H4 (cell line): ENCODE measurements at places on chromosomes 3 and 15.

DNA sequence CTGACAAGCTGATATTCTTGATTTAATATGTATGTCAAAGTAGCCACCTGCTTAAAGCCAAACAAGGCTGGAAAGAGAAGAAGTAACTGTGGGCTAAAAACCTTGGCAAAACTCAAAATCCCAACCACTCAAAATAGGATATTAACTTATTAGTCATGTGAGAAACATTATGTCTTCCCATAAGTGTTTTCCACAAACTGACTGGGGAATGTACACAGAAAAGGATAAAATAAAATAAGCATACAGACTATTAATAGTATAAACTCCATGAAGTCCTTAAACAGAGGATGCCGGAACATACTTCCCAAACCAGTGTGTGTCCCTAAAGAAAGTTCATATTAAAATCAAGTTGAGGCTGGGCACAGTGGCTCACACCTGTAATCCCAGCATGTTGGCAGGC lies 263.7 kb upstream of the THBS1 start:
- no peak for DNase-seq

DNA sequence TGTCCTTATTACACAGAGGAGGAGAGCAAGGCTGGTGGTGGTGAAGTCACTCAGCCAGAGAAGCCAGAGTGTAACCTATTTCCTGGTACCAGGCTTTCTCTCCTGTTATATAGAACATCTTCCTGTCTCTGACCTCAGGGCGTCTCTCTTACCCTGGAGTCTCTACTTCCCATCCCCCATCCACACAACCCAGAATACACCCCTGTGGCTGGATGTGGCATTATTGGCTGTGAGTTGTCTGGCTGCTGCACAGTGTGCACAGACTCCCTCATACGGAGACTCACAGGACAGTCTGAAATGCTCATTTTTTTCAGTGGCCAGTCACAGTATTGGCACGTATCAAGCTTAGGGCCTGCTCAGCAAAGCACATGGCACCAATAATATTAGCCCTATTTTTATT lies 8.6 kb downstream of the PODXL2 start:
- DNase-seq, result no peak

DNA sequence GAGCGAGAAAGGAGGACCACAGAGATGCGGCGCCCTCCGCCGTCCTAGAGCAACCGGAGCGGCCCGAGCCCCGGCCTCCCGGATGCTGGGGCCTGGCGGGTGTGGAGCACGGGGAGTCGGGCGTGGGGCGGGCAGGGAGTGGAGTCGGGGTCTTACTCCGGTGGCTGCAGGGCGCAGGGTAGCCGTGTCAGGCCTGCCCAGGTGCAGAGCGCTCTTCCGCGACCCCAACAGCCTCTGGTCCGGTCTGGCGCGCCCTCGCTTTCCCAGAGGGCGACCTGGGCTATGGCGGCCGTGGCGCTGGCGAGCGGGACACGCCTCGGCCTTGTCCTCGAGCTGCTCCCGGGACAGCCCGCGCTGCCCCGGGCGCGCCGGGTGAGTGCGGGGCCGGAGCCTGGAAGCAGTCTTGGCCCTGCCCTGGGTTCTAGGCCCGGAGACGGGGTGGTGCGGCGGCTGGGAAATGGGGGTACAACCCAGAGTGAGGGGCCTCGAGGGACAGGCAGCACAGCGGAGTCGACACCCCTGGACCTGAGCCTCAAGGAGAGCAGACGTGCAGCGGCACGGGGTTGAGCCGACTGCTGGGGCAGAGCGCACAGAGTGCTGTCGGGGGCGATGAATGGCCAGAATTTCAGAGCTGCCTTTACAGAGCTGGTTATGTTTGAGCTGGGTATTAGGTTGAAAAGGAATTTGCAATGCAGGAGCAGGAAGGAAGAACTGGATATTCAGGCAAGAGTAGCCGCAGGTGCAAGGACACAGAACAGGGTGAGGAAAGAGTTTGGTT lies at the start of gene ZNF662:
Gene ZNF662, plus strand, starts transcription at position 73 of the 778 bp plus-strand sequence. CDS start 1,973 bp downstream, outside the sequence.
- DNase-seq, result no peak

DNA sequence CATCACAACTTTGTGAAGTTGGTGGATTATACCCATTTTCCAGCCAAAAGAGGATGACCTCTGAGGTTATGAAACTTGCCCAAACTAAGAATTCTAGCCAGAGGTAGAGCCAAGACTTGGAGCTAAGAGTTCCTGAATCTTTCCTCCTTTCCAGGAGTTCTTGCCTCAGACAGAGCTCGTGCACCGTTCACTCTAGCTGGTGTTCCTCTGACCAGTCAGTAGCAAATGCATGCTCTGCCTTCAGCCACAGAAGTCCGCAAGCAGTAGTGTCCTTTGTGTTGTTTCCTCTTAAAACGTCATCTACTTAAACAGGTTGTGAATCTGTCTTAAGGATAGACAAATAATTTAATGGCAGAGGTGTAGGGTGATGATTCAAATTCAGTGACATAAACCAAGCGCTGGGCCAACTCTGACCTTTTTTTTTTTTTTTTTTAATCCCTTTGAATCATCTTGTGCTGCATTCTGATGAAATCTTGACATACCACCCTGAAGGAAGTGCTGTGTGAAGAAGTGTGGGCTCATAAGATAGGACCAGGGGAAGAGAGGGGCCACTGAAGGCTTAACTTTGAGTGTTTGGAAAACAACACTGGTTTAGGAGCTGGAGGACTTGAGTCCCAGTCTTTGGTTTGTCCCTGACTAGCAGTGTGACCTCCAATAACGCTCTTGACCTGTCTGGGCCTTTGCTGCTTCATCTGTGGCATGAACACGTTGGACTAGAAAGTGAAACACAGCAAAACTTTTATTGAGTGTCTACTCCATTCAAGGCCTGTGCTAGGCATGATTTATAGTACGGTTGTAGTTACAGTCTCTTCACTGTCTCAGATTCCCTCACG lies 53.4 kb downstream of the ITPR1 start:
- no peak for DNase-seq

DNA sequence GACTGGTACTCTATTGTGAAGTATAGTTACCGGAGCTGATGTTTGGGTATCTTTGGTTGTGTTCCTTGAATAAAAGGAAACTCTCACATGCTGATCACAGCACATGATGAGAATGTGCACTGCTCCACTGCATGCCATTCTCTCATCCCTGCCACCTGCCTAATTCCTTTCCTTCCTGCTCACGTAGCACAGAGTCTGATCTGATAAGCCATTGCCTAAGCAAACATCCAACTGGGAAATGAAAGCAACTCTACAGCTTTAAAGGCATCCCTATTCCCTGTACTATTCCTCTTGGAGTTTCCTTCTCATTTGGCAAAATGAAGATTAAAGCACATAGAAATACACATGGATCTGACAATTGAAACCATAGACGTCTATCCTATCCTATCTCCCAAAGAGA lies 359.8 kb downstream of the C3orf38 start:
- no peak for DNase-seq

GRCh38 chr3:180073561-180073960 lies 36.8 kb upstream of the PEX5L start:
- DNase-seq, result no peak
